ENCODE measurements at places on chromosomes 7 and 10.

DNA sequence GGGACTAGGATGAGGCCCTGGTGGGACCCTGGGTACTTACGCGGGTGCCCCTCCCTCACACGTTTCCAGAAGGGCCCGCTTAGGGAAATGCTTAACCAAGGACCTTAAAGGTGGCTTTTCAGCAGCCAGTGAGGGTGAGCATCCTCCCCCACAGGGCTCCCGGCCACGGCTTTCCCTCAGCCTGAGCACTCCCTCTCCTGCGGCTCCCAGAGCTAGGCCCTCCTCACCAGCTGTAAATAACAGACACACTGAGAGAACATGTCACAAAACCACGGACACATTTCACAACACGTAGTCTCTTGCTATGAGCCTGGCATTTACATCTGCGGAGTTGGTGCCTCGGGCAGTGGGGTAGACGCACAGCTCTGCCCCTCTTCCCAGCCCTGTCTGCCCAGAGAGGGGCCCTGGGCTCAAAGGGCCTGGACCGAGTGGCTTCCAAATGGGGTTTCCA, 25.2 kb downstream of the GRID1 start:
- no peak for DNase-seq

GRCh38 chr10:117167346-117167788, 29.3 kb upstream of the VAX1 start:
- DNase-seq: no peak

DNA sequence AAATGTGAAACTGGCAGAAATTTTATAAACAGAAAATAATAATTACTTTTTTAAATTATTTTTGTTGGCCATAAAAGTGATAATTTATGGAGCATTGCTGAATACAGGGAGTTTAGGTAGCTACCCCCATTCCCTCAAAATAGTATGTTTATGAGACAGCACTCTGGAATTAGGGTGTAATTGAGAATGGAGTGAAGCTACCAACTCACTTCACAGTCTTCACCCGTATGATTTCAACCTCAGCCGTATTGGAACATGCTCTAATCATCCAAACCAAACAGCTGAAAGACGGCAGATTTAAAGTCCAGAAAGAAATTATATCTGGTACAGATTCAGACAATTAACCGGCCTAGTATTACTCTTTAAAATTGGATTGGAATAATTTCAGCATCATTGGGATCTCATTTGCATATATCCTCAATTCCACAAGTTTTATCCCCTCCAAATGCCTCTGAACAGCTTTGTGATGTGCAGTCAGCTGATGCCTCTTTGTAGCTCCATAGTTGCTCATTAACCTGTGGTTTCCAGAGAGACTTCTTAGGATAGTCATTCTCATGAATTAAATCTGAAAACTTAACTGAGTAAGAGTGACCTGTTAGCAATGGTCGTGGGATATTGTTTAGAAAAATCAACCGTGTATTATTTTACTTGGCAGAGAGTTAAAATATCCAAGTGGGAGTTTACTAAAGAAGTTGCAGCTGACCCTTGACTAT, 59.1 kb upstream of the GJD4 start:
- DNase-seq: no peak

- no peak for DNase-seq
Measured at GRCh38 chr10:111698711-111699110, 484.9 kb downstream of the GPAM start.

GRCh38 chr10:126013489-126014281, 117.3 kb downstream of the FANK1 start:
- no peak for DNase-seq
